Occipital lobe (tissue), 3 donors: ENCODE measurements at places on chromosomes 7 and 10. TPM values are rescaled to one million over a fixed set of nuclear protein-coding genes. Genes with fewer than 3 reads are reported as not detected.

The EN2 gene
- not detected for total RNA-seq

The MYL10 gene
- total RNA-seq: not detected

The SPDYE6 gene
- 0.16 TPM for total RNA-seq

The VWA2 gene
- total RNA-seq: 3.6 TPM

The GRM3 gene
- total RNA-seq: 179 TPM

The DOCK4 gene
- total RNA-seq: 109 TPM

The ASB15 gene
- total RNA-seq: not detected

The DGKI gene
- 202 TPM for total RNA-seq

The SLC26A4 gene
- 15.3 TPM for total RNA-seq

The VTI1A gene
- 70.0 TPM for total RNA-seq

The CALHM3 gene
- not detected for total RNA-seq

The ASAH2 gene
- total RNA-seq: 1.7 TPM

The CUZD1 gene
- 0.31 TPM for total RNA-seq

The GPR15LG gene
- not detected for total RNA-seq

The TRPV6 gene
- under 0.01 TPM for total RNA-seq

The TUBB8 gene
- not detected for total RNA-seq

The C10orf105 gene
- total RNA-seq: under 0.01 TPM

The FAM131B gene
- total RNA-seq: 91.1 TPM

The SPDYE2 gene
- total RNA-seq: not detected

The MYO1G gene
- 0.47 TPM for total RNA-seq

The SUFU gene
- 3.1 TPM for total RNA-seq

The RAPGEF5 gene
- 81.4 TPM for total RNA-seq

The PILRA gene
- total RNA-seq: 1.1 TPM

The VPS41 gene
- 86.9 TPM for total RNA-seq

The UCN3 gene
- not detected for total RNA-seq

The NRBF2 gene
- 15.9 TPM for total RNA-seq

The GTF2IRD1 gene
- total RNA-seq: 16.1 TPM

The MYO3A gene
- total RNA-seq: 3.6 TPM

The VCL gene
- 17.8 TPM for total RNA-seq

The ADIRF gene
- total RNA-seq: not detected

The NPSR1 gene
- total RNA-seq: not detected

The CCDC172 gene
- total RNA-seq: not detected

The COBL gene
- total RNA-seq: 6.4 TPM

The MYH16 gene
- not detected for total RNA-seq

The FAM25G gene
- not detected for total RNA-seq

The KIAA1217 gene
- total RNA-seq: 5.9 TPM

The LDB3 gene
- 0.16 TPM for total RNA-seq

The BRAF gene
- 100 TPM for total RNA-seq

The ADGRA1 gene
- total RNA-seq: 2.5 TPM

The OPN1SW gene
- total RNA-seq: not detected

The CPVL gene
- total RNA-seq: 69.9 TPM

The TMEM213 gene
- total RNA-seq: not detected

The ST7 gene
- total RNA-seq: 72.4 TPM

The EXOSC1 gene
- 38.7 TPM for total RNA-seq

The CXCL12 gene
- total RNA-seq: 19.0 TPM

The PRSS37 gene
- not detected for total RNA-seq

The TAS2R5 gene
- 3.4 TPM for total RNA-seq

The NPC1L1 gene
- total RNA-seq: 0.16 TPM

The FAM107B gene
- 82.8 TPM for total RNA-seq

The AKR1C3 gene
- 8.0 TPM for total RNA-seq

The CASD1 gene
- 93.4 TPM for total RNA-seq

The SGCE gene
- 92.8 TPM for total RNA-seq

The ADAM12 gene
- 4.7 TPM for total RNA-seq

The PRKCQ gene
- 1.4 TPM for total RNA-seq

The GJD4 gene
- not detected for total RNA-seq
